Right forelimb (tissue), 1 donor: ENCODE measurements at places on chromosomes 12 and 14.

- DNase-seq, result no peak
Measured at GRCh38 chr12:32301216-32301615, 98.1 kb upstream of the FGD4 start.

- no peak for DNase-seq
Measured at GRCh38 chr14:48628870-48629269, 953.5 kb upstream of the MDGA2 start.

DNA sequence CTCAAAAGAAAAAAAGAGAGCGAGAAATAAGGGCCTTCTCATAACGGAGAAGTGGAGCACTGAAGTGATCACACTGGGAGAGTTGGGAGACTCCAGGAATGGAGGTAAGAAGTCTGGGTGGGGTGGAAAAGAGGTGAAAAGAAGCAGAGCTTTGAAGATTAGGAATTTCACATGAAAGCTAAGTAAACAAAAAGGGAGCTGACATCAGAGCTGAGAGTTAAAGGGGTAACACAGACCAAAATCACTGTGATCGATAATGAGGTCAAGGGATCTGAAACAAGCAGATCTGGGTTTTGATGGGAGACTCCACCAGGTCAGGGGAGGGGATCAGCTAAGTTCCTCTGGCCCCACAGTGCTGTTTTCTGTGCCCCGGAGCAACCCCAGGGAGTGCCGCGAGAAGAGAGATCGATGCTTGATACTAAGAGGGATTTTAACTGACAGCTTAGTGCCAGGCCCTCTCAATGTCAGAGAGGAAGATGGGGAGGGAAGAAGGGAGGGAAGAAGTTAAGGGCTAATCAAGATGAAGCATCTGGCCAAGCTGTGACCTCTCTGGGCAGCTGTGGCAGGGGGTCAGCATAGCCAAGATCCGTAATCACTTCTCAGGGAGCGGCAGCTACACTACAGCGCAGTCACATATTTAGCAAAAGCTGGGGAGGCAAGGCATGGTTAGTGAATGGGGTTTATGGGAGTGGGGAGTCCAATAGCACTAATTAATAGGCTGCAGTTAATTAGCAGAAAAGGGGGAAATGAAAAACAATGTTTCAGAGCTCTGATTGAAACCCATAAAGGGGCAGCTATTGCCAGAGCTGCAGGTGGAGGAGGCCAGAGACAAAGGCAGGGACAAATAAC is 8.0 kb downstream of the AQP6 start:
- no peak for DNase-seq

GRCh38 chr14:103718572-103718971 is 3.0 kb downstream of the ZFYVE21 start:
- no peak for DNase-seq
